ENCODE measurements at places on chromosomes 16 and 17.
A peak's percentile ranks its signal among the peaks of the same experiment; 100 is the strongest.

- DNase-seq: no peak
These were observed 30.2 kb downstream of the POLR3E start for GRCh38 chr16:22327446-22327775.

GRCh38 chr16:66824006-66824405, 6.8 kb downstream of the NAE1 start:
- DNase-seq: no peak

DNA sequence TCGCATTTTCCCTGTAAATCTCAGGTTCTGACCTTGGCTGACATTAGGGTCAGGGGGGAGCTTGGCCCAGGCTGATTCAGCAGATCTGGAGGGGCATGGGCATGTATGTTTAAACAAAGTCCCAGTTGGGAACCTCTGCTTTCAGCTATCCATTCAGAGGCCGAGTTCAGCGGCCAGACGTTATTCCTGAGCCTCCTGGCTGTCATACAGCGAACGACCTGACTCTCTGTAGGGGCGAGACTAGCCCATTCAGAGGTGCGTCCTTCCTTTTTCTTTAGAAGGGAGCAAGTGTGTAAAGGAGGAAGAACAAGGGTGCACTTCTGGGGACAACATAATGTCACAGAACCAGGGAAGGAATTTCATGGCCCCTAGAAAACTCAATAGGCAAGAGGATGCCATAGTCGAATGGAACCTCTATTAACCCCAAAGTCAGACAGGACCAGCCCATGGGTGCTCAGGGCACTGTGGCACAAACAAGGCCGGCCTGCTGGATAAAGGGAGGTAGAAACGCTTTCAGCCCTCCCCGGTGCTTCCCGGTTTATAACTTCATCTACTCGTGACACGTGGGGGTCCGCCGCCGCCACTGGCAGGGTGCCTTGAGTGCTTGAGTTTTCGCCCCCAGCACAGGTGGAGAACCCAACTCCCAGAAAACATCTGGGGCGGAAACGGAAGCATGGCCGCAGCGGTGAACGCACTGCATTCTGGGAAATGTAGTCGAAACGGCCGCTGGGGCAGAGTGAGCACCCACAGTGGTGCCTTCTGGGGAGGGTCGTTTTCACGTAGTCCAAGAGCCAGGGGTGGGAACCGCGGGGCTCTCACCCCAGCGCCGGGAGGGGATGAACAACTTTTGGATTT, 33.2 kb upstream of the PLCG2 start:
- peak; percentile 80 for DNase-seq

- no peak for DNase-seq
These were observed at the start of gene MSLN for GRCh38 chr16:760545-761343. Gene MSLN, plus strand, starts transcription at chr16:760734. Its CDS starts 1,947 bp downstream, at chr16:762681.

GRCh38 chr16:28823291-28823872, 583 bp downstream of the ATXN2L start:
- no peak for DNase-seq
